ENCODE measurements at places on chromosomes 7 and 10. TPM values are rescaled to one million over a fixed set of nuclear protein-coding genes. Genes with fewer than 3 reads are reported as not detected.

DNA sequence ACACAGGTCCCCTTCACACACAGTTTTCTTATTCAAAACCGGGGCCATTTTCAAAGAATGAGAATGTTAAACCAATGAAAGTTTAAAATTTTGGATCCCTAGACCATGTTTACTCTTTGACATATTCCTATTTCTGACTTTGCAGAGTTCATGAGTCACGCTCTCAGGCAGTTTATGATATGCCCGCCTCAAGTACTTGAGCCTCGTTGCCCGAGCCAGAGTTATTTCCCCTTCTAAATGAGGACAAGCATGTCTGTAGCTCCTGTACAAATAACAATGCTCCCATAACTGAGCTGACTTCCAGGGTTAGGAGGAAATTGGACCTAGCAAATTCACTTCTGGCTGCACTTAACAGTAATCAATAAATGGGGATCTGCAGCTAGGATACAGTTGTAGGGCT, 87.9 kb upstream of the PDE1C start:
- H3K36me3 ChIP-seq, result no peaks in the 10 kb centered on the region
- no peak overlapping the region for H3K27ac ChIP-seq
- DNase-seq, result no peak
- H3K4me3 ChIP-seq, result no peak overlapping the region

- no peaks in the 10 kb centered on the region for H3K36me3 ChIP-seq
- no peak for DNase-seq
- H3K27ac ChIP-seq, result no peak overlapping the region
- no peak overlapping the region for H3K4me3 ChIP-seq
- peaks cover 14% of the 10 kb centered on the region for H3K4me1 ChIP-seq
- H3K27me3 ChIP-seq, result no peaks in the 10 kb centered on the region
Measured at GRCh38 chr10:30587522-30588031, 42.0 kb downstream of the LYZL2 start.

Gene PRKRIP1
- total RNA-seq, result 28.3 TPM

DNA sequence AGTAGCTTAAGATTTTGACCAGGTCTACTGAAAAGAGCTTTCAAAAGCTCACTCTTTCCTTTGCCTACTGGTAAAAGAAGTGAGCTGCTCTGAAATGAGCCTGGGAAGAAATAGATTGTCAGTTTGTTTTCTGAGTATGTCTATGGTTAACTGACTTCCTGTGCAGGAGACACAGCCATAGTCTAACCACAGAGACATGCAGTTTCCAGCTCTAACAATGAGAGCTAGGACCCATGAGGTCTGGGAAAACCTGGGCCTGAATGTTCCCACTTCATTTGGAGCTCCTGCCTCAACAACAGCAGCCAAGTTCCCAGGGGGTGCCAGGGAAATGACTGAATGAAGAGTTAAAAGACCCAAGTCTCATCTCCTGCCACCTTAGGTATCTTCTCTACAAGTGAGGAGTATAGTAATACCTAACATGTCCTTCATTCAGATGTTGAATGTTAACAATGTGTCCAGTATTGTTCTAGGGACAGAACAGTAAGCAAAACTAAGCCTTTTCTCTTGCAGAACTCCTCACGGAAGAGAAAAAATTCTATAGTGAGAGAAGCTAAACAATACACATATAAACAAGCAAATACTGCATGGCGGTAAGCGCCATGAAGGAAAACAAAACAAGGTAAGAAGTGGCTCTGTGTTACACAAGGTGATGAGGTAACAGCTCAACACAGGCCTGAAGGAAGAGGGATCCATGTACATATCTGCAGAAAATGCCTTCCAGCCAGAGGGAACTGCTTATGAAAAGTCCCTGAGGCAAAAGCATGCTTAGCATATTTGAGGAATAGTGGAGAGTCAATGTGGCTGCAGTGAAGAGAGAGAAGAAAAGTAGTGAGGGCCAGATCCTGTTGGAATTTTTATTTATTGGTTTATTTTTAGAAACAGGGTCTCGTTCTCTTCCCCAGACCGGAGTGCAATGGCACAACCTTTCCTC, 26.4 kb upstream of the ANKRD1 start:
- peak overlapping the region; percentile 52 for H3K27ac ChIP-seq
- peak; percentile 17 for DNase-seq
- H3K27me3 ChIP-seq, result peaks cover 12% of the 10 kb centered on the region
- H3K4me3 ChIP-seq, result no peak overlapping the region
- H3K36me3 ChIP-seq, result no peaks in the 10 kb centered on the region

Gene CYP2E1
- total RNA-seq, result 0.43 TPM

DNA sequence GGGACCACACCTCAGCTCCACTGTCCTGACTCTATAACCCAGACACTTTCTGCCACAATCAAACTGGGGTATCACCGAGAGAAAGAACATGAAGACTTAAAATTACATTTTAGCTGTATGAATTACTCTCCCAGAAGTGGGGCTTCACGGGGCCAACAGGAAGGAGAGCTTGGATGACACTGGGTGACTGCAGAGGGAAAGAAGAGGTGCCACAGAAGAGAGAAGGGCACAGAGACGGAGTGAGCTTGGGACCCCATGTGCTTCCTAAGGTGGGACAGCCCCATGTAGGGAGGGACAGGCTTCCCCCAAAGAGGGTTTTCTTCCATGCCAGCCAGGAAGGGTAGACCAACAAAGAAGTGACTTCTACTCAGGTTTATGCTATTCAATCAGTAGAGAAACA, 162.0 kb upstream of the RHEB start:
- no peak overlapping the region for H3K4me3 ChIP-seq
- DNase-seq, result no peak
- H3K27ac ChIP-seq, result no peak overlapping the region

Gene NEUROG3
- 0.23 TPM for total RNA-seq

Gene GIMAP8
- total RNA-seq, result 25.1 TPM

Gene RBP3
- not detected for total RNA-seq

Gene SORCS3
- total RNA-seq, result not detected

Gene SEMA3E
- total RNA-seq, result not detected

DNA sequence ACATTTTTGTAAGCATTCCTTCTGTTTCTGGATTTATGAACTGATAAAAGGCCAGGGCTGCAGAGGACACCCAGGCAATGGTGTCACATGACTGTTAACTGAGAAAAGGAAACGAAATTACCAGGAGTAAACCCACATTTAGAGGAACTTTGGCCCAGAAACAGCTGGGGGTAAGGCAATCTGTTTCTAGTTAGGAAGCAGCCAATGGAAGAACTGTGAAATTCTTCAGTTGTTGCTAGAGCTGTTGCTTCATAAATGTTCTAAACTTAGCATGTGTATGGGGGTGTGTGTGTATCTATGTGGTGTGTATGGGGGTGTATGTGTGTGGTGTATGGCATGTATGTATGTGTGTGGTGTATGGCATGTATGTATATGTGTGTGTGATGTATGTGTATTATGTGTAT, 11.8 kb upstream of the PDCD4 start:
- H3K27ac ChIP-seq, result peak overlapping the region; percentile 81
- H3K4me1 ChIP-seq, result peaks cover 81% of the 10 kb centered on the region
- H3K36me3 ChIP-seq, result peaks cover 8% of the 10 kb centered on the region
- no peak overlapping the region for H3K4me3 ChIP-seq
- no peaks in the 10 kb centered on the region for H3K27me3 ChIP-seq

- DNase-seq, result no peak
- no peaks in the 10 kb centered on the region for H3K4me1 ChIP-seq
- no peak overlapping the region for H3K27ac ChIP-seq
- H3K36me3 ChIP-seq, result no peaks in the 10 kb centered on the region
Measured at GRCh38 chr10:35768011-35768410, 125.9 kb upstream of the FZD8 start.

DNA sequence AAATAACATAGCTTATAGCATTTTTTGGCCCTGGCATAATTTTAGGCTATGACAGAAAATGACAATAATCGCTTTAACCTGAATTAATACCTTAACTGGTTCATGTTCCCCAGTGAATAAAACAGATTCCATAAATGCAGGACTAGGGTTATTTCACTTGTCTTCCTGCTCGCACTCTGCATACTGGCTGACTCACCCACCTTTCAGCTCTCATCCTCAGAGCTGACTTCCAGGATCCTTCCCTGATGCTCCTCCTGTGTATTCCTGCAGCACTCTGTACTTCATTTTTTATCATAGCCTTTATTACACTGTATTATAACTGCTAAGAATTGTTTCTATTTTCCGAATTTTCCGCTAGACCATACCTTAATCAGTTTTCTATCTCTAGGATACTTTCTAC, 123.7 kb downstream of the AVL9 start:
- peaks cover 12% of the 10 kb centered on the region for H3K27me3 ChIP-seq
- no peak for DNase-seq
- no peak overlapping the region for H3K27ac ChIP-seq
- H3K4me3 ChIP-seq, result no peak overlapping the region
- peaks cover 5% of the 10 kb centered on the region for H3K4me1 ChIP-seq

DNA sequence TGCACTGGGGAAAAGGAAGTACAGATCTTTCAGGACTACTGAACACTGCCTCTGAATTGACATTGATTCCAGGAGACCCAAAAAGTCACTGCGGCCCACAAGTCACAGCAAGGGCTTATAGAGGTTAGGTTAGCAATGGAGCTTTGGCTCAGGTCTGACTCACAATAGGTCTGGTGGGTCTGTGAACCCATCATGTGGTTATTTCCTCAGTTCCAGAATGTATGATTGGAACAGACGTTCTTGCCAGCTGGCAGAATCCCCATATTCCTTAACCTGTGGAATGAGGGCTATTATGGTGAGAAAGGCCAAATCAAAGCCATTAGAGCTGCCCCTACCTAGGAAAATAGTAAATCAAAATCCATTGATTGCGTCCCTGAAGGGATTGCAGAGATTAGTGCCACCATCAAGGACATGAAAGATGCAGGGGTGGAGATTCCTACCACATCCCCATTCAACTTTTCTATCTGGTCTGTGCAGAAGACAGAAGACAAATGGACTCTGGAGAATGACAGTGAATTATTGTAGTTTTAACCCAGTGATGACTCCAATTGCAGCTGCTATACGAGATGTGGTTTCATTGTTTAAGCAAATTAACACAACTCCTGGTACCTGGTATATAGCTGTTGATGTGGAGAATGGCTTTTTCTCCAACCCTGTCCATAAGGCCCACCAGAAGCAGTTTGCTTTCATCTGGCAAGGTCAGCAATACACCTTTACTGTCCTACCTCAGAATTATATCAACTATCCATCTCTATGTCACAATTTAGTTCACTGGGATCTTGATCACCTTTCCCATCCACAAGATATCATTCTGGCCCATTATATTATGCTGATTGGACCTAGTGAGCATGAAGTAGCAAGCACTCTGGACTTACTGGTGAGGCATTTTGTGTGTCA, 44.5 kb upstream of the PIK3CG start:
- no peak overlapping the region for H3K4me3 ChIP-seq
- H3K4me1 ChIP-seq, result no peaks in the 10 kb centered on the region
- H3K36me3 ChIP-seq, result no peaks in the 10 kb centered on the region
- H3K27me3 ChIP-seq, result no peaks in the 10 kb centered on the region
- no peak overlapping the region for H3K27ac ChIP-seq

- H3K36me3 ChIP-seq, result peaks cover 7% of the 10 kb centered on the region
- no peaks in the 10 kb centered on the region for H3K4me1 ChIP-seq
- no peak overlapping the region for H3K4me3 ChIP-seq
- DNase-seq, result no peak
Measured at GRCh38 chr7:156560696-156561095, 79.9 kb upstream of the RNF32 start.

GRCh38 chr10:17984056-17984455, 32.3 kb downstream of the SLC39A12 start:
- H3K27ac ChIP-seq, result no peak overlapping the region
- H3K4me3 ChIP-seq, result no peak overlapping the region
- H3K36me3 ChIP-seq, result no peaks in the 10 kb centered on the region
- H3K4me1 ChIP-seq, result no peaks in the 10 kb centered on the region
- DNase-seq, result no peak

DNA sequence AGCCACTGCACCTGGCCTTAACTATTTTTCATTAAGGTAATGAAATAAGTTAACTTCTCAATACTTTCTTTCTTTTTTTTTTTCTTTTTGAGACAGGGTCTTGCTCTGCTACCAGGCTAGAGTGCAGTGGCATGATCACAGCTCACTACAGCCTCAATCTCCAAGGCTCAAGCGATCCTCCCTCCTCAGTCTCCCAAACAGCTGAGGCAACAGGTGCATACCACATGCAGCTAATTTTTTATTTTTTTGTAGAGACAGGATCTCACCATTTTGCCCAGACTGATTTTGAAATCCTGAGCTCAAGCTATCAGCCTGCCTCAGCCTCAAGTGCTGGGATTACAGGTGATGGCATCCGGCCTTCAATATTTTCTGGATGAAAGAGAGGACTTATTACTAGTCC, 21.0 kb downstream of the KMT2C start:
- peaks cover 14% of the 10 kb centered on the region for H3K36me3 ChIP-seq
- DNase-seq, result no peak
- no peaks in the 10 kb centered on the region for H3K27me3 ChIP-seq
- H3K4me1 ChIP-seq, result peaks cover 4% of the 10 kb centered on the region
- H3K27ac ChIP-seq, result no peak overlapping the region

DNA sequence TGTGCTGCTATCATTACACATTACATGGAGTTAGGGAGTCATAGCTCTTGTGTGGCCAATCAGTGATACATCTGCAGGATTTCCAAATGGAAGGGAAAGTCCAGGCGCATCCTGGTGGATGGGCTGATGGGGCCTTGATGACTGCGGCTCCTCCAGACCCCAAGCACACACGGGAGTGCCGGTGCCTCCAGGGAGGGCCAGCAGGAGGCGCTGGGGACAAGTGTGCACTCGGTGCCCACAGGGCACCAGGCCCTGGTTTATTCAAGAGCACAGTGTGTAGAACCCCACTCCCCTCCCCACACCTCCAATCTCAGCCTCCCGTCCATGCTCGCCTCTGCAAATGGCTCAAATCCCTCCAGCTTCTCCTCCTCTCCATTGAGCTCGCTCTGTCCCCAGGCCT, 243.9 kb downstream of the USP6NL start:
- no peak overlapping the region for H3K4me3 ChIP-seq
- peaks cover 2% of the 10 kb centered on the region for H3K4me1 ChIP-seq
- H3K36me3 ChIP-seq, result no peaks in the 10 kb centered on the region
- H3K27ac ChIP-seq, result no peak overlapping the region
- no peak for DNase-seq
- no peaks in the 10 kb centered on the region for H3K27me3 ChIP-seq

- H3K36me3 ChIP-seq, result no peaks in the 10 kb centered on the region
- no peak overlapping the region for H3K4me3 ChIP-seq
- H3K27me3 ChIP-seq, result no peaks in the 10 kb centered on the region
- H3K4me1 ChIP-seq, result no peaks in the 10 kb centered on the region
- H3K27ac ChIP-seq, result no peak overlapping the region
- no peak for DNase-seq
Measured at GRCh38 chr7:4648111-4648510, 34.0 kb upstream of the FOXK1 start.

Gene LAMB1
- not detected for total RNA-seq

- H3K27me3 ChIP-seq, result no peaks in the 10 kb centered on the region
- H3K36me3 ChIP-seq, result no peaks in the 10 kb centered on the region
- DNase-seq, result no peak
- H3K4me3 ChIP-seq, result no peak overlapping the region
Measured at GRCh38 chr7:126574276-126575250, 678.2 kb downstream of the GRM8 start.
